ENCODE measurements at places on chromosomes 7 and 10.

DNA sequence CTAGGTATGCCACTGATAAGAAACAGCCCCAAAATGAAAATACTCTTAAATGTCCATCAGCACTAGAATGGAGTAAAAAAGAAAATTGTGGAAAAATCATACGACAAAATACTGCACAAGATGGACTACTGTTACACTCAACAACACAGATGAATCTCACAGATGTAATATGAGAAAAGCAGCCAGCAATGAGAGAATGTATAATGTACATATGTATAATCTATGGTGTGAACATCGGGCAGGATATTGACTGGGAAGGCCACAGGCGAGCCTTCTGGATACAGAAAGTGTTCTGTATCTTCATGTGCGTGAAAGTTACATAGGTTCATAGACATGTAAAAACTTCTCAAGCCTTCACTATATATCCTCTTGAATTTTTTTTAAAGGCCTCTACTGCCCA lies 212.6 kb downstream of the PARD3 start:
- no peak for DNase-seq

- DNase-seq = no peak
Measured at GRCh38 chr10:71473671-71474599, 77.2 kb downstream of the CDH23 start.

- no peak for DNase-seq
Measured at GRCh38 chr7:86747698-86748097, 104.0 kb downstream of the GRM3 start.

DNA sequence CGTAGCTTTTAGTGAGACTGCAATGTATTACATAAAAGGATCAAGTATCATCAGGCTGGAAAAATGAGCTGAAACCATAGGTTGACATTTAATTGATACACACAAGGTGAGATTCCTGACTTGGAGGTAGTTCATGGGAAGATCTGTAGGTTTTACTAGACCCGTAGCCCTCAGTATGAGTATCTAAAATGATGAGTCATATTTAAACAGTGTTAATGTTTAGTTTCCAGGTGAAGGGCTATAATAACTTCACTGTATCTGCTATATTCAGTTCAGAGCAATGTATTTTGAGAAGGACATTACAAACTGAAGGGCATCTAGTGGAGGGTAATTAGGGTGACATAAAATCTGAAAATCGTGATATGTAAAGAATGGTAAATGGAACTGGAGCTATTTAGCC lies 35.0 kb downstream of the ENTPD1 start:
- DNase-seq = no peak

- DNase-seq = no peak
Measured at GRCh38 chr10:130141878-130142277, 5.7 kb downstream of the GLRX3 start.

DNA sequence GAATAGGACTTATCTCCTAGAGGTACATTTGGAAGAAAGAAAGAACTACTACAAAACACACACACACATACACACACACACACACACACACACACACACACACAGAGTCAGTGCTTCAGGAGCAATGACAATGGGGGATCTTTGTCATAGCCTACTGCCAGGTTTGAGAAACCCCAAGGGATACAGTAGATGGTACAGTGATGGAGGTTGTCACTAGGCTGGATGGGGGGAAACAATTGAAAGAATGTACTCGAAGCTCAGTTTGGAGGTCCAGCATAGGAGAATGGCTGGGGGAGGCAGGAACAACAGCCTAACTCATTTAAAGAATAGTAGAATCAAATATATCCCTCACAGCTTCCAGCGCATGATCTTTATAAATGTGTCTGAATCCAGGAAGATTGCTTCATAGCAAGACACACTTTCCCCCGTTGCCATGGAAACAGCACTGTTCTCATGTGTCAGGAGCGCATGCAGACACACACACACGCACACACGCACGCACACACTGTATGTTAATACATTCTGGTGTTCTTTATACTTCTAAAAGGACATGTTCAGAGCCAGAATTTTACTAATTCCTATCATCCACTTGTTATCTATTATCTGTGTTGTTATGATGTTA lies 32.6 kb upstream of the ZNRF2 start:
- no peak for DNase-seq

DNA sequence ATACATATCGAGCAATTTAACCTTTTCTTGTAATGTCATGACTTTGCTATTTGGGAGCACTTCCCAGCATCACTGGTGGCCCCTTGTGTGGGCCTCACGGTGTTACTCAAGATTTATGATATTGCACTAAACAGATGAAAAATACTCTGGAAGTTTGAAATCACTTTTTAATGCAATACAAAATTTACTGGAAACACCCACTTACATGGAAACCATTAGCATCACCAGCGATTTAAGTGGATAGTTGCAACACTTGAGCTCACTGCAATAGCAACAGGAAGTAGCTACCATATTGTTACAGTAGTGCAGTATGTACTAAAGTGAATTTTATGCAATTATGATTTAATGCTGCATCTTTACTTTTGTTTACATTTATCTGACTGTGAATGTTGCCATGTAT lies 184.4 kb downstream of the MDFIC start:
- DNase-seq = no peak

- no peak for DNase-seq
Measured at GRCh38 chr7:147207988-147208387, 1091.4 kb downstream of the CNTNAP2 start.

- no peak for DNase-seq
Measured at GRCh38 chr10:113497198-113497597, 55.7 kb upstream of the HABP2 start.

DNA sequence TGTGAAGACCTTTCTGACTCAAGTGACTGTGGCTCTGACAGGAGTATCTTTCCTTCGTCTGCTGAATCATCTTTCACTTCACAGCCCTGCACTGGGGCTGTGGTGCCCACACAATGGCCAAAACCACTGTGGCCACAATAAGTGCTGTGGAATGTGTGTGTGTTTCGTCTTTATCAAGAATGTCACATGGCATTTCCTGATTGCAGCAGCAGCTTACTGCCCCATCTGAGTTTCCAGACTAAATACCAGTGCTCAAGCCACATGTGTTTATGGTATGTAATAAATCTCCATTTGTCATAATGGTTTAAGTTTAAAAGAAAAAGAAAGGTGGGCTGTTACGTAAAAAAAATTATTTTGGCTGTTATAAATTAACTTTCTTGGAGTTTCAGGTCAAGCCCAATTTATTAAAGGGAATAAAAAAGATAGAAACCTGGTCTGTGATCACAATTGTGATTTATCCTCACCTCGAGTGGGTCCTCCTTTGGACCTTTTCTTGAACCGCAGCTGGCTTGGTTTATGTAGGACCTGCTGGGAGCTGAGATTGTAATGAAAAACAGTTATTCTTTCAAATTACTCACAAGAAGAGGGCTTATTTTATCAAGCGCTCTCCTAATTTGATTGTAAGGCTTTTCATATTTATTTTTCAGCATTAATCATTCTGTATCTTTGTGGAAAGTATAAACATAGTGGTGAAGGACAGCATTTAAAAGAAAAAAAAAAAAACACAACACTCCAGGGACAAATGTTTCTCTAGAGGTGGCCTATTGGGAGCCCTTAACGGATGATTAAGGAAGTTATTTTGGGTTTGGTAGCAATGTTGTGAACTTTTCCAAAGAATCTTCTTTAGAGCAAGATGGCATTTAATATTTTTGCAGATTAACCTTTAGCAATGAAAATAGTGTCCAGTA lies 116.2 kb downstream of the LRMDA start:
- DNase-seq = no peak

- DNase-seq = no peak
Measured at GRCh38 chr7:98024075-98024474, 34.1 kb upstream of the OCM2 start.

DNA sequence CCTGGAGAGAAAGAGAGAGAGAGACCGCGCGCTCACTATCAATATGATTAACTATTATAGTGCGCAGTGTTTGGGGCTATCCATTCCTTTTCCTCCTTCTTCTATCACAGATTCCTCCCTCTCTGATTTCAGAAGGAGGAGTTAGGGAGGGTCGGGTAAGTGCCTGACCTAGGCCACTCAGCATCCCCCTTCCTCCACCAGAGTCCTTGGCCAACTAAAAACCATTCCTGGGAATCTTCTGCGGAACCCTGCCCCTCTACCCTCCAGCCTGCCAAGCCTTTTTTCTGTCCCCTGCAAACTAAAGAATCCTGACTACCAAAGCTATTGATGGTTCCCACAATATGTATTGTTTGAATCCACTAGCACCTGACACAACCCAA lies 256.2 kb upstream of the NFE2L3 start:
- no peak for DNase-seq

GRCh38 chr10:76667408-76668370 lies 969.9 kb downstream of the KCNMA1 start:
- no peak for DNase-seq
